Foreskin fibroblast (primary cell): ENCODE measurements at places on chromosomes 2 and 18.
A peak's percentile ranks its signal among the peaks of the same experiment; 100 is the strongest.

GRCh38 chr18:48446582-48447225 is 37.5 kb upstream of the ZBTB7C start:
- DNase-seq = peak; percentile 64

GRCh38 chr18:8254654-8255053 is 354.6 kb upstream of the RAB12 start:
- no peak for DNase-seq

DNA sequence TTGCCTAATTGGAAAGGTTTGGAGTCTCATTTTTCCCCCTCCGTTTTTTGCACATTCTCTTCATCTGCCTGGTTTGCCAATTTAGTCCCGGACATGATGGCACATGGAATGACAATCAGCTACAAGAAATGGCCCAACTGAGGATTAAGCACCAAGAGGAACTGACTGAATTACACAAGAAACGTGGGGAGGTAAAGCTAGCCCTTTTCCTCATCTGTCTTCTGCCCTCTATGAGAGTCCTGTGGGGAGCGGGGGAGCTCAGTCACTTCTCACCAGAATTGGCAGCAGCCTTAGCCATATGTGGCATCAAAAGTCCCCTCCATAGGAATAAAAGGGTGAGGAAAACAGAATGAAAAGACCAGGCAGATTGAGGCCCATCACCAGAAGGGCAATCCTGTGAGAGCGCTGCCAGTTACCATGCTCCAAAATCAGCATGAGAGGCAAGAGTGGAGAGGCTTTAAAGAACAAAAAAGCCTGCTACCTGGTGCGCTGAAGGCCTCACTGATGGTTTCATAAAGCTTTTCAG is 11.6 kb downstream of the ATG16L1 start:
- no peak for DNase-seq

GRCh38 chr2:225010804-225011203 is 31.5 kb downstream of the DOCK10 start:
- DNase-seq = peak; percentile 86
